Stimulated activated CD8-positive, alpha-beta memory T cell treated with anti-CD3 and anti-CD28 coated beads, Interleukin-15, amount 100 ng/mL, for 48 hours (primary cell): ENCODE measurements at places on chromosomes 7 and 10.

GRCh38 chr7:112452102-112452888 is 2.0 kb downstream of the IFRD1 start:
- DNase-seq = no peak

DNA sequence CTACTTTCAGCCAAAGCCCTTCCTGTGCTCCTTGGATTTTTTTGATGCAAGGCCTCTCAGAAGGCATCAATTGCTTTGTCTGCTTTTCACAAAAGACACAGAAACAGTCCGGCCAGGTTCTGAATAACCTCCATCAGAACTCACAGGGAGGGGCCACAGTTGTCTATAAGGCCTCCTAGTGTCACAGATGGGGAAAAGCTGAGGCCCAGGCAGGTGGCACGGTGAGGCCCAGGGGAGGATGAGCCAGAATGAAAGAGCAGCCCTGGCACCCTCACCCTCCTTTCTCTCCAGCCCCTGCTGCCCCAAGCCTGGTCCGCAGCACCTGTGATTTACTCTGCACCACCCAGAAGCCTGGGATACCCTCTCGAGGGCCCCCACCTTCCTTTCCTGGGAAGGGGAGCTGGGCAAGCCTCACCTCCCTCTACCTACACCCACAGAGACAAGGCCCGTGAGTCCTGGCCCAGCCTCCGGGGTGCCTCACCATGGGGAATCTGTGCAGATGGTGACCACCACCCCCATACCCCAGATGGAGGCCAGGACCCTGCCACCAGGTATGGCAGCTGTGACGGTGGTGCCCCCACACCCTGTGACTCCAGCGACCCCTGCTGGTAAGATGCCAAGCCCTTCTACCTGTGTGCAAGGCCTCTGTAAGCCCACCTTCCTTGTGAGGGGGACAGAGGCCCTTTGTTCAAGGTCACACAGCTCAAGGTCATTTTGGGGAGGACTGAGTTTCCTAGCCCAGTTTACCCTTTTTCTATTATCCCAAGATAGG is 26.2 kb upstream of the ZNF467 start:
- no peak for DNase-seq

GRCh38 chr7:2644562-2645273 is 12.9 kb downstream of the TTYH3 start:
- DNase-seq = no peak

GRCh38 chr7:83941300-83941699 is 253.3 kb downstream of the SEMA3A start:
- no peak for DNase-seq
